Stimulated activated CD8-positive, alpha-beta memory T cell treated with anti-CD3 and anti-CD28 coated beads, Interleukin-4, amount 100 ng/mL, for 48 hours (primary cell): ENCODE measurements at places on chromosomes 1 and 21.

DNA sequence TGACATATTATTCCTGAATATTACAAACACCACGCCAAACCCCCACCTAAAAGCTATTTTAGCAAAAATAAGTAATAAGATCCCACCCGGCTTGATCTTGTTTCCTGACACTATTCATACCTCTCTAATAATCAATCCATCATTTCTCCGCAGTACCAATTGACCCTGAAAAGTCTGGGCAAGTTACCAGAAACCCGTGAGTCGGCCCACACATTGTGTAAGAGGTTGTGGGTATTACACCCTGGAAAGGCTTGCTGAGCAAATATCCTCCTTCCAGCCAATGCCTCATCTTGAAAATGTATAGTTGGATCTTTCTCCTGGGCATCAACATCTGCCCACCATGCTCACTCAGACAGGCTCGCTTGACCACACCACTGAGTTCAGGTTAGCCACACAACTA lies 451.0 kb downstream of the TTLL7 start:
- DNase-seq, result no peak

- DNase-seq, result no peak
Measured at GRCh38 chr1:172323686-172324085, 96.8 kb upstream of the C1orf105 start.

- DNase-seq, result no peak
Measured at GRCh38 chr1:211762206-211762605, 68.4 kb downstream of the LPGAT1 start.

GRCh38 chr1:110962892-110963690 lies 631 bp downstream of the LRIF1 start:
- DNase-seq, result peak; percentile 69

GRCh38 chr1:62423580-62424242 lies 13.1 kb upstream of the USP1 start:
- DNase-seq, result no peak

- no peak for DNase-seq
Measured at GRCh38 chr1:166086113-166086883, 80.5 kb downstream of the FAM78B start.

DNA sequence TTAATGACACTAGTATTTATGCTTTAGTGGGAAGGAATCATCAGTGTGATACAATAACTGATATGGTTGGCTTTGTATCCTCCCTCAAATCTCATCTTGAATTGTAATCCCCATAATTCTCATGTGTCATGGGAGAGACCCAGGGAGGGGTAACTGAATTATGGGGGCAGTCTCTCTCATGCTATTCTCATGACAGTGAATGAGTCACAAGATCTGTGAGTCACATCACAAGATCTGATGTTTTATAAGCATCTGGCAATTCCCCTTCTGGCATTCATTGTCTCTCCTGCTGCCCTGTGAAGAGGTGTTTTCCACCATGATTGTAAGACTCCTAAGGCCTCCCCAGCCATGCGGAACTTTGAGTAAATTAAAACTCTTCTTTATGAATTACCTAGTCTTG lies 1760.3 kb downstream of the NCAM2 start:
- DNase-seq, result no peak

DNA sequence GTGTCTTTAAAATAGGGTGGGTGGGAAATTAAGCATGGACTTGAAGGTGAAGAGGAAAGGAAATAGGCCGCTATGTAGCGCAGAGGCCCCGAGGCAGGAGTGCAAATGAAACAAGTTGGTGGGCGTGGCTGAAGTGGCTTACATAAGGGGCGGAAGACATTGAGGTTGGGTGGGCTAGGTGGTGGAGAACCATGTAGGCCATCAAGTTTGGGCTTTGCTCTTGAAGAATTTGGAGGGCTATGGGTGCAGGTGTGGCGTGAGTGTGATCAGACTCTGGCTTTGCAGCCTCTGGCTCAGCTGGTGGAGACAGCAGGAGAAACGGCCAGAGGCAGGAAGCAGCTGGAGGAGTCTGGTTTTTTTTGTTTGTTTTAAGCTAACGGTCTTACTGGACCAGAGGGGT lies 6.7 kb downstream of the SLFNL1 start:
- DNase-seq, result no peak

DNA sequence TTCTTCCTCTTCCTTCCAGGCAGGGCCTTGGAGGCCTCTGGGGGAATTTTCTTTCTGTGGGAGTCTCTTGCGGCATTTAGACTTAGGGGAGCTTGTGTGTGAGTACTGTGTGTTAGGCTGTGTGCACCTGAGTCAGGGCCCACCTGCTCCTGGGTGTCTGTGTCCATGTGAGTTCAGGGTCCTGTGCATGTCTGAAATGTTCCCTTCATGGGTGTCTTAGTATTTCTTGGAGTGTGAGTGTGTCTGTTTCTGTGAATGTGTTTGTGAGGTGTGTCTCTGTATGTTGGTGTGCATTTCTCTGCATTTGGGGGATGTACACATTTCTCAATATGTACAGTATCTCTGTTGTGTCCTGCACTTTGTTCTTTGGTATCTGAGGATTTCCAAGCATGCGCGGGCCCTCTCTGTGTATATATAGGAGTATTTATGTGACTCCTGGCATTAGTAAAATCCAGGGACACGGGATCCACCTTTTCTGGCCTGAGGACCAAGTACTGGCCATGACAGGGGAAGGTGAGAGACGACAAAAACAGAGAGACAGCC lies 2.4 kb downstream of the TFAP2E start:
- no peak for DNase-seq

GRCh38 chr1:154158307-154159125 lies 3.6 kb upstream of the NUP210L start:
- DNase-seq, result no peak

DNA sequence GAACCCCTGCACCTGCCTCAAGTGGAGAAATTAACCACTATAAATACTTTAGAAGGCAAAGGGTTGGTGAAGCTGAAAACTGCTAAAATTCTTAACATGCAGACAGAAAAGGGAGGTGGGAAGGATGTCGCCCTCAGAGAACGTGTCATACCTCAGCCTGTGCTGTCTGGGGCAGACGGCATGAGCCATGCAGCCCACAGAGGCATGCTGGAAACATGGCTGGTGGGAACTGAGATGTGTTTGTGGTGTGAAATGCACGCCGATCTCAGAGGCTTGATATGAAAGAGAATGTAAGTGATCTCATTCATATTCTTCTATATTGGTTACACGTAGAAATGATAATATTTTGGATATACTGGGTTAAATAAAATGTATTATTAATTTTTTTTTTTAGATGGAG lies 16.3 kb downstream of the AGPAT3 start:
- peak; percentile 60 for DNase-seq

- DNase-seq, result no peak
Measured at GRCh38 chr1:43866201-43866600, 67.4 kb upstream of the ARTN start.

DNA sequence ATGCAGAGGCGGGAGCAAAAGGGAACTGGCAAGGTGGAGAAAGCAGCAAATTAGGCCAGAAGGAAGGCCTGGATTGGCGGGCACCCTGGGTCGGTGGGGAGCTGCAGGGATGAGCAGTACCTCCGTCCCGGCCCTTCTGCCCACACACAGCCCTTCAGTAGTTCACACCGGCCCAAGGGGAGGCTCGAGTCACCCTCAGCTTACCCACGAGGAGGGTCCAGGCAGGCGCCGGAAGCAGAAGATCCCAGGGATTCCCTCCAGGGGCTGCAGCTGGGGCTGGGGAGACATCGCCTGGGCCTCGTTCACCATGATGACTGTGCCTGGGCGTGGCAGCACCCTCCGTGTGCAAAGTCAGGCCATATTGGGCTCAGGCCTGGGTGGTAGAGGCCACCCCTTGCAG lies 190.0 kb downstream of the PRDM16 start:
- no peak for DNase-seq

GRCh38 chr21:17422931-17423330 lies 89.9 kb upstream of the CXADR start:
- no peak for DNase-seq

DNA sequence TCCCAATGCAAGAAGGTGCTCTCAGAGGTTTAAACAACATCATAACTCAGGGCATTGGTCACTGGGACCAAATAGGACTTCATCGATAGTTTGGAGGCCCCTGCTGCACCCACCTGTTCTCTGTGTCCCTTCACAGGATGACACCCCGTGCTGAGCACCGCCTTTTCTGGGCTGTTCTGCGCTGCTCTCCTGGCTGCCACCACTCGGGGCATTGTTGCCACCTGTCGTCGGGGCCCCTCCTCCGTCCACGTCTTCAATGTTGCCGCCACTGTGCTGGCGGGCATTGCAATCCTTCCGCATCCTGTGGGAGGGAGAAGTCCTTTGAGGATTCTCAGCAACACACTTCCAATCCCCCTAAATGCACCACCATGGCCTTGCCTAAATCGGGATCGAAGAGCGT lies 47.7 kb downstream of the NTPCR start:
- no peak for DNase-seq

- no peak for DNase-seq
Measured at GRCh38 chr1:16976966-16977365, 3.5 kb downstream of the MFAP2 start.

GRCh38 chr1:24343412-24344089 lies 24.4 kb downstream of the GRHL3 start:
- DNase-seq, result no peak

GRCh38 chr1:96861836-96862235 lies 140.3 kb downstream of the PTBP2 start:
- DNase-seq, result no peak

DNA sequence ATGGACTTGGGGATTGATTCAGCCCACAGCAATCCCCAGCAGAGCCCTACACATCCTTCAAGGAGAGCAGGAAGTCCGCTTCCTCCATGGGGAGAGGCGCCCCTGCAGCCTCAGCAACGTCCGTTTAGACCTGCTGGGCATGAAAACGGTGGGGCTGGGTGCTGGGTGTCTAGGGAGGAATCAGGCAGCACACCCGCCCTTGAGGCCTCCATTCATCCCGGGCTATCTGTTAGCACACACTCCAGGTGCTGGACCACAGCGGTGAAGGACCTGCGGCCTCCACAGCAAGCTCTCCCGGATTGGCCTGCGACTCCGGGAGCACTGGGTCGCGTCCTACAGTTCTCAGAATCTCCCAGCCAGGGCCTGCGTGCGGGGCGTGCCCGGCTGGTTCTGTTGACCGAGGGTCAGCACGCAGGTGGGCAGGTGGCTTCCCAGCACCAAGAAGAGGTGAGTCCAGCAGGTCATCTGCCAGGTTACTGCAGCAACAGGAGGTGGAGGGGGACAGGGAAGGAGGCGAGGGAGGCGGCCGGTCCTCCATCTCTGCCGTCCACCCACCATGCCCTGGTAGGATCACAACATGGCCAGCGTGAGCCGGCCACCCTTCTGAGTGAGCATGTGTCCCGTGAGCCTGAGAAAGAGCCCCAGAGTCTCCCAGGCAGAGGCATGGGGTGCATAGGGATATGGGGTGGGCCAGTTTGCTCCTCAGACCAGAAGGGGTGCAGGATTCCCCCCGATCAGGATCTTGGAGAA lies 96.6 kb downstream of the RIPK4 start:
- DNase-seq, result no peak

DNA sequence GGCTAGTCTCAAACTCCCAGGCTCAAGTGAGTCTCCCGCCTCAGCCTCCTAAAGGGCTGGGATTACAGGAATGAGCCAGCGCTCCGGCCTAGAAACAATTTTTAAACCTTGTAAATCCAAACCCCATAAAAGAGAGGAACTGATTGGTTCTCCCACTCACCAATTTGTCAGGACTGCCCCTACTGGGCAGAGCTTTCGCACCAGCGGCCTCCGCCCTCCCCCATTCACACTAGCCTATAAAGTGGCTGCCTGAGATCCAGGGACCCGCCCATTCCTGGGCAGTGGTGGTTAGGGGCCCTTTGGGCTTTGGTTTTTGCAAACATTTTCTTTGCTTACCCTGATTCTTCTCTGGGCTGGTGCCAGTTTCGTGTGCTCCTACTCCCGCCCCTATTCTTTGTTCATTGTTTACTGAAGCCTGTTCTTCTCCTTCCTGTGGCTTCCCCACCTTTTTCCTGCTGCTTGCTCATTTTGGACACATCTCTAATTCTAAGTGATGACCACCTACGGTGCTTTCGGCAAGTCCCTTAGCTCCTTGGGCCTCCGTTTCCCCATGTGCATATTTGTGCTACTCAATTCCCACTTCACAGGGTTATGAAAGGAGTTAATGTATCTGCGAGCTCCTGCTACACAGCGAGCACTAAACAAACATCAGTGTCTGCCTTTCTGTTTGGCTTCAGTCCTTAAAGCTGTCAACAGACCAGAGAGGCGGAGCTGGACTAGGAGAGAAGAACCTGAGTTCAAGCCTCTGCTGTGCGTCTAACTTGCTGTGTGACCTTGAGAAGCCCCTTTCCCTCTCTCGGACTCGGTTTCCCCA lies 39.8 kb upstream of the CLIC4 start:
- DNase-seq, result peak; percentile 38

DNA sequence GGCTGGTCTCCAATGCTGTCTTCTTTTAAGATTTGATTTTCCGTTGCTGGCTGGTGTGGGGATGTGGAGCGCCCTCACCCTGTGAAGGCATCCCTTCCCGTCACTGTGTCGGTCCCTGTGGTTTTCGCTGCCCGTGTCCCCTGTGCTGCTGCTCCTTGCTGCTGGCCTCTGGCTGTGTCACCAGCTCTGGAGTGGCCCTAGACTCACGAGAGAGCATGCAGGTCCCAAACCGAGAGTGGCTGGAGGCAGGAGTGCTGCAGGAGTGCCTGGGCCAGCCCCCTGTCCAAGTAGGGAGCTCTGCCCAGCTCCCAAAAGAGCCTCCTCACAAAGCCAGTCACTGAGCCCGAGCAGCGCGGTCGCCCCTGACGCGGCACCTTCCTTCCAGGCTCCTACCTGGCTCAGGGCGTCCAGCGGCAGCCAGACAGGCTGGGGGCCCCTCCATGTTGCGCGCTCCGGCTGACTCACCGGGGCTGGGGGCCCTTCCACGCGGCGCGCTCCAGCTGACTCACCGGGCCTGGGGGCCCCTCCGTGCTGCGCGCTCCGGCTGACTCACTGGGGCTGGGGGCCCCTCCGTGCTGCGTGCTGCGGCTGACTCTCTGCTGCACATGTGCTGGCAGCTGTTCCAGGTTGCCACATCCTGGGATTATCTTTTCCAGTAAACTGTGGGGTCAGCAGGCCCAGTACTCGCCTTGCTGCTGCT lies 106.7 kb upstream of the COL6A1 start:
- no peak for DNase-seq

- DNase-seq, result no peak
Measured at GRCh38 chr1:201517631-201518030, 10.7 kb upstream of the CSRP1 start.

- DNase-seq, result no peak
Measured at GRCh38 chr1:14650951-14651350, 52.5 kb downstream of the KAZN start.

DNA sequence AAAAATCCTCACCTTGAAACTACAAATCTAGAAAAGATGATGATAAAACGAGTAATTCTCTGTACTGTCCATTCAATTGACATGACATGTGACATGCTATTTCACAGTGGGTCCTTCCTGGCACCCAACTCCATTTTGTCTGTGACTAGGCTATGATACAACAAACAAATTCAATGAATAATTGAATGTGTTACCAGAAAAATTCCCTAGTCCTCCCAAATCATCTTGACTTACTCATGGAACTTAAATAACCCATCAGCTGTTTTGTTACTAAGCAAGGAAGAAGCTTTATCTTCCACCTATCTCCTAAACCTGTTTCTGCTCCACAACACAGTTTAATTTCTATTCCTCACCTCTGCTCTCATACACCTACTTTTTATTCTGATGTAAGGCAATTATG lies 30.4 kb downstream of the B3GALNT2 start:
- DNase-seq, result no peak
